ENCODE measurements at places on chromosomes 5 and 9. TPM values are rescaled to one million over a fixed set of nuclear protein-coding genes. Genes with fewer than 3 reads are reported as not detected.

MYOZ3 gene
- polyA plus RNA-seq: not detected

HK3 gene
- 0.22 TPM for polyA plus RNA-seq

GRPEL2 gene
- 13.0 TPM for polyA plus RNA-seq

DNA sequence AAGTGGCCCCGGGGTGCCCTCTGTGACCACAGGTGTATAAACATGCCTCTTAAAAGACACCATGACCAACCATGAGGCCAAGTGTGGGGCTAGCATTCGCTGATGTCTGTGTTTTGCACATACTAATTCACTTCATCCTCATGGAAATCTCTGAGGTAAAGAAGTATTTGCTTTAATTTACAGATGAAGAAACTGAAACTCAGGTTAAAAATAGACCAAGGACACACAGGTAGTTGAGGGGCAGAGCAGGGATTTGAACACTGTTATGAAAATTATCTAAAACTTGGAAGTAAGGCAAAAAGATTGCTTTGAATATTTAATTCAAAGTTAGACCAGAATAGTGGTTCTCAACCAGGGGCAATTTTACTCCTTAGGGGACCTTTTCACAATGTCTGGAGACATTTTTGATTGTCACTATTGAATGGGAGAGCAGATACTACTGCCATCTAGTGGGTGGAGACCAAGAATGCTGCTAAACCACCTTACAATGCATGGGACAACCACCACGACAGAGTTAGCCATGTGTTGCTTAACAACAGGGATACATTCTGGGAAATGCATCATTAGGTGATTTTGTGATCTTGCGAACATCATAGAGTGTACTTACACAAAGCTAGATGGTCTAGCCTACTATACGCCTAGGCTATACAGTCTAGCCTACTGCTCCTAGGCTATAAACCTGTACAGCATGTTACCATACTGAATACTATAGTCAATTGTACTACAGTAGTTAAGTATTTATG is 8.0 kb upstream of the FXN start:
- DNase-seq: peak; percentile 45

DNA sequence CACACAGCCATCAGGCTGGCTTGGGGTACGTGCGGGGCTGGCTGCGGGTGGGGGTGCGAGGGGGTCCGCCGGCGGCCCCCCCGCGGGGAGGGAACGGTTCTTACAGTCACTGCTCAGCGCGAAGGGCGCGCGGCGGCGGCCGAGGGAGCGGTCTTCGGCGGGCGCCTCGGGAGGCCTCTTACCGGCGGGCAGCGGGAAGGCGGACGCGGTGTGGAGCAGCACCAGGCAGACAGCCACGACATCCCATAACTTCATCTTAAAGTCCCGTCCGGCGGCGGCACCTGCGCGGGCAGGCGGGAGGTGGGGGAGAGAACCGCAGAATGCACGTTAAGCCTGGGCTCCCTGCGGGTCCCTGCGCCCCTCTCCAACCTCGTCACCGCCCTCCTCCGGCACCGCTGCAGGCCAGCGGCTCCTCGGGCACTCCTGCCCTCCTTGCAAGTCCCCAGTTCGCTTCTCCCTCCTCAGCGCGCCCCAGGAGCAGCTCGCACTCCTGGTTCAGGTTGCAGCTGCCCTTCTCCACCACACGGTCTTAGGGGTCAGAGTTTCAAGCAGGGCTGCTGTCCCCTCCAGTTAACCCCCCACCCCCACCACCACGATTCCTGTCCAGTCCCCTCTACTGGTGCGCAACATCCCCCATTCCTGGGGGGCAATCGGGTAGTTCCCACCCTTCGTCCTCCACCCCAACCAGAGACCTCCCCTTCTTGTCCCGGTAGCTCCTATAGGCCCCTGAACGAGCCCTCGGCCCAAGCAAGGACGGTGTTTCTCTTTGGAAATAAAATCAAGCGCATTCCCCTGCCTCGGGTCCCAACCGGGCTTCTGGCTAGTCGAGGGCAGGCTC is 5.1 kb downstream of the GDNF start:
- DNase-seq: no peak

GRCh38 chr5:170181902-170182301 is 50.9 kb upstream of the C5orf58 start:
- DNase-seq: no peak

DNA sequence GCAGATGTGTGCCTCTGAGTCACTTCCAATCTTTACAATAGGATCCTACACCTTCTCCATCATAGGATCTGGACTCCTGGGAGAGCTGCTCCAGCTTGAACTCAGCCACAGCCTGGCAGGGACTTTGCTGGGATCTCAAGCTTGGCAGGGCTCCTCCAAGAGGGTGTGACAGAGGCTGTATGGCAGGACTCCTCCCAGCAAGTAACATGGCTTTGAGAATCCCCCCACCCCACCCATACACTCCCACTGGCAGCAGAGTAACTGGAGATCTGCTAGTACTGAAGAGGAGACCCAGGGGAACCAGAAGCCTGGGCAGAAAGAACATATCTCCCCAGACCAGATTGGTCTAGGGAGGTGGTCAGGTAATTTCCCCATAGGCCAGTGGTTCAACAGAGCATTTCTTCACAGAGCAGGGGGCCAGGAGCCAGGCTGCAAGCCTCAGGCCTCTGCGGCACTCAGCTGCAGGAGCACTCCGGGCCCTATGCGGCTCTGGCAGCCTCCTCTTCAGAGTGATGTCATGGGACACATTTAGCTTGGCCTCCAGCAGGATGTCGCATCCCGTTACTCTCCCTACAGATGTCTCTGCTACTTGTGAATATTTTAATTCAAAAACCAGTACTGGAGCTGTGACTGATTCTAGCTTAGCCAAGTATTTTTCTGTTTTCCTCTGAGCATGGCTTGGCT is 1.7 kb upstream of the ACSL6 start:
- DNase-seq: no peak

GRCh38 chr5:127355337-127355736 is 64.7 kb downstream of the MEGF10 start:
- no peak for DNase-seq

- peak; percentile 41 for DNase-seq
Observed at GRCh38 chr9:6896562-6896961, 138.8 kb downstream of the KDM4C start.

DNA sequence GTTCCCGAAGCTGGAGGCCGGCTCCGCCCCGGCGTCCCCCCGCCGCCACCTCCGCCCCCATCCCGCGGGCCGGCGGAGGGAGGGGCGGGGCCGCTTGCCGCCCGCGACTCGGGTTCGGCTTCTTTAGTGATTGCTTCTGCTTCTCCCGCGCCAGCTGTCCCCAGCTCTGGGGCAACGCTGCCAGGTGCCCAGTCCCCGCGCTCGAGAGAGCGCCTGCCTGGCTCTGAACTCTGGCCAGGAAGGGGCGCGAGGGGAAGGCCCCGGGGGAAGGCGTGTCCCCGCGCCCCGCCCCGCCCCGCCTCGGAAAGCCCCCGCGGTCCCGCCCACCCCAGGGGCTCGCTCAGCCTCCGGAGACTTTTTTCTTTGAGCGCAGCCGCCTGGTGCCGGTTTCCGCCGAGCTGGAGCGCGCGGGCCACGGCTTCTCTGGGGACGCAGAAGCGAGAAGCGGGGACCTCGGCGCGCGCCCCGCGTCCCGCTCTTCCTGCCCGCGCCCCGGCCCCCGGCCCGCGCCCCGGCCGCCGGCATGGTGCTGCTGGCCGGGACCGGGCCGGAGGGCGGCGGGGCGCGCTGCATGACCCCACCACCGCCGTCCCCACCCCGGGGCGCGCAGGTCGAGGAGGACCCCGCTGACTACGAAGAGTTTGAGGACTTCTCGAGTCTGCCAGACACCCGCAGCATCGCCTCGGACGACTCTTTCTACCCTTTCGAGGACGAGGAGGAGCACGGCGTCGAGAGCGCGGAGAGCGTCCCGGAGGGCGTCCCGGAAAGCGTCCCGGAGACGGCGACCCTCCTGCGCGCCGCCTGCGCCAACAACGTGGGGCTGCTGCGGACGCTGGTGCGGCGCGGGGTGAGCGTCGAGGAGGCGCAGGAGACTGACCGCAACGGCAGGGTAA is at the start of gene ANKRD33B:
Gene ANKRD33B, plus strand, starts transcription at position 126 of the 893 bp plus-strand sequence. Its CDS starts 398 bp downstream, at position 524.
- peak; percentile 65 for DNase-seq
